Left renal cortex interstitium (tissue), 4 donors: ENCODE measurements at places on chromosomes 12 and 14. TPM values are rescaled to one million over a fixed set of nuclear protein-coding genes. Genes with fewer than 3 reads are reported as not detected.

- DNase-seq, result no peak
Measured at GRCh38 chr14:33676135-33676566, 274.7 kb downstream of the EGLN3 start.

- DNase-seq, result no peak
Measured at GRCh38 chr14:41051801-41052200, 554.9 kb upstream of the LRFN5 start.

DNA sequence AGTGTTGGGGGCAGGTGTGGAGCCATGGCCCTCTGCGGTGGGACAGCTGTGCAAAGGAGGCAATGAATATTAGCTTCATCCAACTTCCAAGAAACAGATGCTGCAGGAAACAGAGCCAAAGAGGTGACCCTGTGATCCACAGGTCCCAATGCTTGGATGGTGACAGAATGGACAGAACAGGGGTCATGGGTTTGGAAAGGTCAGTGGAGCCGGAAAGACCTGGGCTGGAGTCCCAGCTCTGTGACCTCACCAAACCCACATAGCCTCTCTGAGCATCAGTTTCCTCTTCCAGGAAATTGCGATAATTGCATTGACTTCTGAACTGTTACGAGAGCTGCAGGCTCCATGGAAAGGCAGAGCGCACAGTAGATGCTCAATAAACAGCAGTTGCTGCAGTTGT, 110.2 kb upstream of the GSC start:
- DNase-seq, result no peak

DNA sequence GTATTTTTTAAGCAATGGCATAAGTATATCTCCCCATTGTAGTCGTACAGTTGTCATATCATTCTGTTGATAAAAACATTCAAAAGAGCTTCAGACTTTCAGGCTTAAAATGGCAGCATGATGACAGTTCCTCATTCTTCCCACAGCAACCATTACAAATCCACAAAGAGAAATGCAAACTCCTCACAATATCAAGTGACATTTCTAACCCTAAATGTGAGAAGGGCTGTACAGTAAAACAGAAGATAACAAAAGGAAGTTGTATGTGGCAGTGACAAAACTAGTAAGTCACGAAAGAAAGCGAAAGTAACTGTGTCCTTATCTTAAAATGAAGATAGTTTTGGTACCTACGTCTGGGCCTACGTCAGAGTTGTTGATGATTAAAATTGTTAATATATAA, 46.7 kb downstream of the GXYLT1 start:
- DNase-seq, result no peak

DNA sequence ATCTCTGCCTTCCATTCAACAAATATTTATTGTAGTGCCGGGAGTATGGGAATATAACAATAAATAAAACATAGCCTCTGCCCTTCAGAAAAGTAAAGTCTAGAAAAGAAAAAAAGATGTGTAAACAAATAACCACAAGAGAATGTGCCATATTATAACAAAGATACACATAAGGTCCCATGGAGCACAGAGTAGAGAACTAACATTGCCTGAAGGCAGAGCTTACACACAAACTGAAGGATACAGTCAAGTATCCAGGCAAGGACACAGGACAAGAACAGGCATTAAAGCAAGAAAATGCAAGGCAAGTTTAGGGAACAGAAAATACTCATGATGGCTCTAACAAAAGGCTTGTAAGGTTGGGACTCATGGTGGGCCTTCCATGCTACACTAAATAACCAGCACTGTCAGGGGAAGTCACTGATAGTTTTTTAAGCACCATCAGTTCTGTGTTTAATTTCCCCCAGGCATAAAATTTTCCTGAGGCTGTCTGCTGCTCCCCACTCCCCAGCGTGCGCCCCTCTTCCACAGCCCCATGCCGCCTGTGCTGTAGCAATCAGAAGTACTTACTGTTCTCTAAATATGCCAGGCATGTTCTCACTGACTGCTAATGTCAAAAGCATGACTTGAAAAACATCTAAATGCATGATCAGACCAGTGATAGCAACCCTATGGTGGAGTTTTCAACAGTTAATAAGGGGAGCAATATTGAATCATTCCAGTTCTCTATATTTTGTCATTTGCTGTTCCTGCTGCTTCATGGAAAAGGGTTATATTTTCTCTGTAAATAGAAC, 77.8 kb downstream of the ANKS1B start:
- no peak for DNase-seq

GRCh38 chr14:76653875-76654572, 107.2 kb upstream of the VASH1 start:
- no peak for DNase-seq

GRCh38 chr12:1691123-1692007, 495 bp downstream of the ADIPOR2 start:
- peak; percentile 44 for DNase-seq

DNA sequence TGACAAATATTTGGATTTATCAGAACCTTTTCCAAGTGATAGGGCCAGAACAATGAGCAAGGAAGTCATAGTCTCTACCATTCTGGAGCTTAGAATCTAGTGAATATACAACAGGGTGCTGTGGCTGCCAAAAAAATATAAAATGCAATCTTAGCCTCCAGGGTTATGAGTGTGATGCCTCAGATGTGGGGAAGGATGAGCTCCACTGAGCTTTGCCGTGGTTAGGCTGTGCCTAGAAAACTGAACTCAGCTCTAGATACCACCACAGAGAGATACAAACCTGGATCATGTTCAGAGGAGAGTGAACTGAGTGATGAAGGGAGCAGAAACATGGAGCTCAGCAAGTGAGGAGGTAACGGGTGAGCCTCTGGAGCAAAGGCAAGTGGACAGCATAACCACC, 138.1 kb upstream of the HIF1A start:
- no peak for DNase-seq

- no peak for DNase-seq
Measured at GRCh38 chr12:57118711-57119271, 7.6 kb upstream of the STAT6 start.

GRCh38 chr14:94469261-94469660, 6.7 kb downstream of the SERPINA9 start:
- DNase-seq, result no peak

- DNase-seq, result no peak
Measured at GRCh38 chr14:96617635-96618034, 115.5 kb downstream of the PAPOLA start.

DNA sequence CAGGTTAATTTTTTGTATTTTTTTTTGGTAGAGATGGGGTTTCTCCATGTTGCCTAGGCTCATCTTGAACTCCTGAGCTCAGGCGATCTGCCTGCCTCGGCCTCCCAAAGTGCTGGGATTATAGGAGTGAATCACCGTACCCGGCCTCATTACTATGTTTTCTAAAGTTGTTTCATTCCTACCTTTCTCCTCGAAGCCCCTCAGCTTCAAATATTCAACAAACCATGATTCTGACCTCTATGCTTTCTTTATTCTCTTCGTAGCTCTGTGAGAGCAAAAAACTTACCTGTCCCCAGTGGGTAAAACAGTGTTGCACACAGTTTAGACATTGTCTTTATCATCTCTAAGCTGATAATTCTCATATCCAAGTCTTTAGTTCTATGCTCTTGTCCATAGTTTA, 26.2 kb upstream of the MDM2 start:
- DNase-seq, result no peak

GRCh38 chr14:63551332-63551731, 8.2 kb upstream of the PPP2R5E start:
- no peak for DNase-seq

- DNase-seq, result no peak
Measured at GRCh38 chr12:75578546-75578945, 67.1 kb upstream of the KRR1 start.

PYGL gene
- polyA plus RNA-seq, result 23.0 TPM

ANKRD9 gene
- polyA plus RNA-seq, result 6.4 TPM

PLEKHG7 gene
- 0.76 TPM for polyA plus RNA-seq

RAD51B gene
- polyA plus RNA-seq, result 13.2 TPM

FOXG1 gene
- polyA plus RNA-seq, result not detected

GALC gene
- 49.5 TPM for polyA plus RNA-seq

SCYL2 gene
- polyA plus RNA-seq, result 48.7 TPM
